ENCODE measurements at places on chromosomes 6 and 20. TPM values are rescaled to one million over a fixed set of nuclear protein-coding genes. Genes with fewer than 3 reads are reported as not detected.

GRCh38 chr6:170347091-170347490 lies 40.5 kb downstream of the FAM120B start:
- no peak for DNase-seq

DNA sequence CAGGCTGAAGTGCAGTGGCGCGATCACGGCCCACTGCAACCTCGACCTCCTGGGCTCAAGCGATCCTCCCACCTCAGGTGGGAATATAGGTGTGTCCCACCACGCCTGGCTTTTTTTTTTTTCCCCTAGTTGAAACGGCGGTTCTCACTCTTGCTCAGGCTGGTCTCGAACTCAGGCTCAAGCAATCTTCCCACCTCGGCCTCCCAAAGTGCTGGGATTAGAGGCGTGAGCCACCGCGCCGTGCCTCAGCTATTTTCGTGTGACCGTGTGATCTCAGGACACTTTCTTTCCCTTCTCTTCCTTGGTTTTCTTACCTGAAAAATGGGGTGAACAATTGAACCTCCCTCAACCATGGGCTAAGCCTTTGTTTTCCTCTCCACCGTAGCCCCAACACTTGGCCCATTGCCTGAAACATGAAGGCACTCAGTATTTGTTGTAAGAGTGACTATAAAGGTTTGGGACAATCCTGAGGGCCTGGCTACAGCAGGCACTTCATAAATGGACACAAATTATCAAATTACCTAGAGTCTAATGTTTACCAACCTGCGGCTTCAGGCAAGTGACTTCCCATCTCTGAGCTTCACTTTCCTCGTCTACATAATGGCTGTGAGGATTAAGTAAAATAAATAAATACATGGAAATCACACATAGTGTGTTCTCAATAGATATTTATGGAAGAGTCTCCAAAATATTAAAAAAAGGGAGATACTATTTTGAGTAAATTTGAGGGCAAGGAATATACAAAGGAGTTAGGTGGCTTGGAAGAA lies 31.4 kb upstream of the ID1 start:
- no peak for DNase-seq

- DNase-seq = no peak
Measured at GRCh38 chr6:42021847-42022754, 28.2 kb upstream of the TAF8 start.

Gene ZNF311
- total RNA-seq = 2.9 TPM

Gene PCIF1
- total RNA-seq = 75.9 TPM
